ENCODE measurements at places on chromosomes 2 and 18.

- DNase-seq = no peak
Measured at GRCh38 chr18:3596324-3596636, 146.3 kb downstream of the TGIF1 start.

DNA sequence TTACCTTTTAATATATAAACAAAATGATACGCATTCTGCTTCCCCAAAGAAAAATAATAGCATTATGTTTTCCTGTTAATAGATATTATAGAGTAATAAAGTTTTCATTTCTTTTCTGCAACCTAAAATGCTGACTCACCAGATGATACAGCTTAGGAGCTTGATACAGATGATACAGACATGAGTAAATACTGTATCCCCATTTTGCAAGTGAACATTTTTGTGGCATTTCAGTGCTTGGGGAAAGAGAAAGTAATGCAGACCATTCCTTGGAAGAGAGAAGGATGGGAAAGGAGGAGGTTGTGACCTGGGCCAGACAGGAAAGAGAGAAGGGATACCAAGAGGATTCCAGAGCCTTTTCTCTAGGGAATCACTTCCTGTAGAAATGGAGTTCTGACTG, 97.5 kb upstream of the FSHR start:
- no peak for DNase-seq

DNA sequence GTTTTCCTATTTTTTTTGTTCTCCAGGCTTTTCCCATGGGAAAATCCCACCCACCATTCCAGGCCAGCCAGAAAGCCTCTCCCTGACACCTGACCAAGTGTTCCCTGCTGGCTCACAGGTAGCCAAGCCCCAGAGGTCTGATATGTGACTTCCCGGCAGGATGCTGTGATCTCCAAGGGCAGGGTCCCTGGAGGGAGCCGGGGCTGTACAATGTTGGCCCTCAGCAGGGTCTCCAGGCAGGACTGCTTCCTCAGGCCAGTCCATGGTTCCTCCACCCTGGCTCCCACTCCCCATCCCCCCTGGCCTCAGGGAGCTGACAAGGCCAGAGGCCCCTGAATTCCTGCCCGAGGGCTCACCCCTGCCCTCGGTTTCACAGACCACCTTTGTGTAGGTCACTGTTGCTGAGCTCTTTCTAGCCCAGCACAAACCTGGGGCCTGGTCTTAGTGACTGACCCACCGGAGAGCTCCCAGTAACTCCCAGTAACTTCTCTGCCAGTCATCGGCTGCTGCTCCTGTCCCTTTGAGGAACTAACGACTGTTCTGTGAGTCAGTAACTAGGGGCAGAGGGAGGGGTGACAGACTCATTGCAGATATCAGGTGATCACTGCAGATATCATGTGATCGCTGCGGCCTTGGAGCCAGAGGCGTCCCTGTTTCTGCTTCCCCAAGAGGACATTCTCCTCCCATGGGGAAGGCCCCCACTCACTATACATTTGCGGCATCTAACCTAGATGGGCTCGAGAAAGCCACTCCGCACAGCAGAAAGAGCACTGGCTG, 38.7 kb downstream of the SDC1 start:
- no peak for DNase-seq

GRCh38 chr18:8901019-8901418, 195.7 kb downstream of the MTCL1 start:
- no peak for DNase-seq

DNA sequence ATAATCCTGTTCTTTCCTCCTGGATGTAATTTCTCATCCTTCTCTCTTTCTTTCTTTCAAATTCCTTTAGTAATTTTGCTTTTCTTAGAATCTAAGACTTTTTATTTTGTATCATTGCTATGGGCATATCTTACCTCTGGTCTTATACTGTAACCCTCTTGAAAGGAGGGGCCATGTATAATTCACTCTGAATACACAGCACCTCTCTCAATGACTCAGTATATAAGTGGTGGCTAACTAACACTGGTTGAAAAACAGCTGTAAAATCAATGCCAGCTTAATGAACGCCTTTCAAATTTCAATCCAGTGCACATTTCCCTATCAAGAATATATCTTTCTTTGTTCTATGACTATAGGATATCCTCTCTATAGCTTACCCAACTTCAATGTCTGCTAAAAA, 53.7 kb downstream of the CWC22 start:
- DNase-seq = no peak

- DNase-seq = no peak
Measured at GRCh38 chr2:234444242-234444730, 52.6 kb downstream of the ARL4C start.

DNA sequence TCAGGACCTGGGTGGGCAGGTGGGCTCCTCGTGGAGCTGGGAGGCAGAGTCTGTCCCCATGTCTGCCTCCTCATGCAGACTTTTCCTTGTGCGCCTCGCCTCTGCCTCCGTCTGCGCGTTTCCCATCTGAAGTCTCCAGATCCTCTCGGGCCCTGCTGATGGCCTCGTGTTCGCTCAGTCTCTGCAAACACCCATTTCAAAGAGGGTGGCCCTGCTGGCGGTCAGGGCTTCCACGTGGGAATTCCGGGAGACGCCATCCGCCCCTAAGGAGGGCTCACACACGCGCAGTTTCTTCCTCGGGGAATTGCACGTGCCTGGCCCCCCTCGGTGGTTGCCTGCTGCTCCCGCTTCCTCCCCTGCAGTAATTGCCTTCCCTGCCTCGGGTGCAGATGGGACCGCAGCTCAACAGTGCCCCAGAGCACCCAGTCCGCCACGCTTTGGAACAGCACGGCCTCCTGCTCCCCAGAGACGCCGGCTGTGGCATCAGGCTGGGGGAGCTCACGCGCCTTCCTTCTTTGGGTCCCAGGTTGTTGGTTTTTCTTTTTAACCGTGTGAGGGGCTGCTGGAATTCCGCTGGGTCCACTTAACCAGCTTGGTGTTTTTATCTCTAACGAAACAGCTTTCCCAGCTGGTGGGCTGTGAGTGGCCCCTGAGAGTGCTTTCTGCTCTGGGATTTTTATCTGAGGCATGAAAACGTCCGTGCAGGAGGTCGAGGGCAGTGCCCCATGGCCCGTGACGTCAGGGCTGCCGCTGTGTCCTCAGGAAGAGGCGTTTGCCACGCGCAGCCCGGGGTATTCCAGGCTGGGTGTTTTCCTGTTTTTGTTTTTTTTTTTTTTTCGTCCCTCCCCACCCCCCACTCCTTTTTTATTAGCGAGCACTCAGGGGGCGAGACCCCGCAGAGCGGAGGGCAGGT, 16.1 kb downstream of the NFATC1 start:
- DNase-seq = no peak

DNA sequence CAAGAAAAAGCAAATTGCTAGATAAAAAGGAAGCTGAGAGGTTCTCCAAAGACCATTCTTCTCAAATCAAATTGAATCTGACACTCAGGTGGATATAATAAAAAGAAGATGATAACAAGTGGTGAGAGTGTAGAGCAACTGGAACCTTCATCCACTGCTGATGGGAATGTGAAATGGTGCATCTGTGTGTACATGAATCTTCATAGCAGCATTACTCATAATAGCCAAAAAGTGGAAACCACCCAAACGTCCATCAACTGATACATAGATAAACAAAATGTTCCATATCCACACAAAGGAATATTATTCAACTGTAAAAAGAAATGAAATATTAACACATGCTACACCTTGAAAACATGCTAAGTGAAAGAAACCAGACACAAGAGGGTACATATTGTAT, 357.2 kb upstream of the EPHA4 start:
- no peak for DNase-seq

DNA sequence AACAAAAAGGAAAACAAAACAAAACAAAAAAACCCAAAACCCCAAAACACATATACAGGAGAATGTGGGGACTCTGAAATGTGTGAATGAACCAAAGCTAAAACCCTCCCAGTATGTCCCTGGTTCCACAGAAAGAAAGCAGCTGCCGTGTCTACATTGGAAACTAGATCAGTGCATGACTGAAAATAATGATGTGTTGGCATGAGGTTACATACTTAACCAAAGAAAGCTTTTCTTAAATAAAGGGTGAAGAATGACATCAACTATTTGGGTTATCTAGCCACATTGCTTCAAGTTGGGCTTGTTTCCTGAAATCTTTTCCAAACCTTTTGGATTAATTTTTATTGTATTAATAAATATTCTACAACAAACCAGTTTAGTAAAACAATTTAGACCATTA, 91.9 kb upstream of the FN1 start:
- no peak for DNase-seq

DNA sequence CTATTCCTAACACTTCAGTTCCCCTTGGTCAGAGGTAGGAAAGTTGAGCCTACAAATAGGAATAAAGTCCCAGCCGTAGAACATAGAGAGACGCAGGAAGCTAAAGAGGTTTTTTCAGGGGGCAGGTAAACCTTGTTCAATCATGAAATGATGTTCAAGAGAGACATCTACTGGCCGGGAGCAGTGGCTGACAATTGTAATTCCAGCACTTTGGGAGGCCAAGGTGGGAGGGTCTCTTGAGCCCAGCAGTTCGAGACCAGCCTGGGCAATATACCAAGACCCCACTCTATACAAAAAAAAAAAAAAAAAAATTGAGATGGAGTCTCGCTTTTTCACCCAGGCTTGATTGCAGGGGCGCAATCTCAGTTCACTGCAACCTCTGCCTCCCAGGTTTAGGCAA, 66.7 kb upstream of the DNAJC10 start:
- no peak for DNase-seq

- DNase-seq = no peak
Measured at GRCh38 chr2:111239107-111239506, 118.4 kb downstream of the BCL2L11 start.

- no peak for DNase-seq
Measured at GRCh38 chr2:185374878-185375277, 363.7 kb upstream of the FSIP2 start.

DNA sequence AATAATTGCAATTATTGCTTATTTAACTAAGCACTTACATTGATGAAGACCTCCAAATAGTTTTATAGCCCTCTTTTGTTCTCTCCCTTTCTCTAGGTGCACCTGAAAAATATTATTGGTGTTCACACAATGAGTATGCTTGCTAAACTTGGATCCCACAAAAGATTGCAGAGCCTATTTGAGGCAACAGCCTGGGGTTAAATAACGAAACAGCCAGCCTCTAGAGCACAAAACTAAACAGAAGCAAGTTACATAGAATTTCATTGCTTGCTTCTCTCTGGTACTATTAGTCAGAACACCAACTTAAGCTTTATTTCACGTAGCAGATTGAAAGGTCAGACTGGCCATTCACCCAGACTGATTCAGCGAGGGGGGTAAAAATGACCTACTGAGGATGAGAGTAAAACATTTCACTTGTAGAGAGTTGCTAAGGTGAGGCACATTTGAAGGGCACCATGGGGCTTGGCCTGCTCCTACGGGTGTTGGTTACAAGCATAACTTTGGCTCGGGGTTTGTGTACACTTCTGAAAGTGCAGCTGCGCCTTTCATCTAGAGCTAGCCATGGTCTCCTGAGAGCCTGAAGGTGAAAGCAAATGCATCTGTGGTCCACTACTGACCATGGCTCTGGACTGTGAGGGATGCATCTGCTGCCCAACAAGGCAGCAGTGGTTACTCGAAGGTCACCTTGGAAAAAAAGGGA, 225.1 kb upstream of the LRRTM1 start:
- DNase-seq = no peak

DNA sequence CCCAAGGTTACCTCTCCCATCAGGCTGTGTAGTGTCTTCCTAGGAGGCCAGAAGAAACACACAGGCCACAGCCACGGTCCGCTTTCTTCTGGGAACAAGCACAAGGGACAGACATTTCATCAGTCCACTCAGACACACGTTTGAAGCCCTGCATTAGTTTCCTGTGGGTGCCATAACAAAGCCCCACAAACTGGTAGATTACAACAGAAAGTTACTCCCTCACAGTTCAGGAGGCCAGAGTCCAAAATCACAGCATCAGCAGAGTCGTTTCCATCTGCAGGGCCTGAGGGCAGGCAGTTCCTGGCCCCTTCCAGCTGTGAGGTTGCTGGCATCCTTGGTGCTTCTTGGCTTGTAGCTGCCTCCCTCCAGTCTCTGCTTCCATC, 8.8 kb upstream of the PRLH start:
- DNase-seq = no peak

- DNase-seq = no peak
Measured at GRCh38 chr2:40700231-40700954, 248.5 kb upstream of the SLC8A1 start.

DNA sequence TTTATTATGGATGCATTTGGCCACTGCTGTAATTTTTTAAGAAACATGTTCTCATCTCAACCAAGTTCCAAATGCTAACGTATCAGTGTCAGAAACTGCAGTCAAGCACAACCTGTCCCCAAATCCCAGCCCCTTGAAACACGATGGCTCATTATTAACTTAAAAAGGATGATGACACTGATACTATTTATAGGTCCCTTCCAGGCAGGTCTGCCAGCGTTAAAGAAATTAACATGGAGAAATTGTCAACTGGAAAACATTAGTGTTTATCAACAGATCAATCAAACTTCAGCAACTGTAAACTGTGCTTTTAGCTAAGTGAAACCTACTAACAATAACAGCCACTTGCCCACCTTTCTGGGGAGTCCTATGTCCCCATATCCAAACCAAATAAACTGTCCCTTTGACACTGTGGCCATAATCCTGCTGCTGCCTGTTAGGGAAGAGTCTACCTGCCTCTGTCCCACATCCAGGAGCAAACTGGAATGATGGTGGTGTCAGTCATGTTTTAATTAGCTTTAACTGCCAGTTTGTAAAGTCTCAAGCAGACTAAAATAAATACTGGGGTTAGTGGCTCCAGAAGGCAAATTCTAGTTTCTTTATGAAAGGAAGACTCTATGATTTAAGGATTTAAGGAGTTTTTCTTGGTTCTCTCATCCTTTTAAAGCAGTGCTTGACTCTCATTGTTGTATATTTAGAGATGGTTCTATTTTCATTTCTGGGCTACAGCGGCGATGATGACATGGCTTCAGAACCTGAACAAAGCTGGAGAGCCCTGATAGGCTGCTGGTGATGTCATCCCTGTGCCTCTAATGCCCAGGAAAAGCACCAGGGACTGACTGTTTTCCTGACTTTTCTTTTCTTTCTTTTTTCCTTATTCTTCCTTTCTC, 583.6 kb upstream of the PIK3C3 start:
- no peak for DNase-seq

DNA sequence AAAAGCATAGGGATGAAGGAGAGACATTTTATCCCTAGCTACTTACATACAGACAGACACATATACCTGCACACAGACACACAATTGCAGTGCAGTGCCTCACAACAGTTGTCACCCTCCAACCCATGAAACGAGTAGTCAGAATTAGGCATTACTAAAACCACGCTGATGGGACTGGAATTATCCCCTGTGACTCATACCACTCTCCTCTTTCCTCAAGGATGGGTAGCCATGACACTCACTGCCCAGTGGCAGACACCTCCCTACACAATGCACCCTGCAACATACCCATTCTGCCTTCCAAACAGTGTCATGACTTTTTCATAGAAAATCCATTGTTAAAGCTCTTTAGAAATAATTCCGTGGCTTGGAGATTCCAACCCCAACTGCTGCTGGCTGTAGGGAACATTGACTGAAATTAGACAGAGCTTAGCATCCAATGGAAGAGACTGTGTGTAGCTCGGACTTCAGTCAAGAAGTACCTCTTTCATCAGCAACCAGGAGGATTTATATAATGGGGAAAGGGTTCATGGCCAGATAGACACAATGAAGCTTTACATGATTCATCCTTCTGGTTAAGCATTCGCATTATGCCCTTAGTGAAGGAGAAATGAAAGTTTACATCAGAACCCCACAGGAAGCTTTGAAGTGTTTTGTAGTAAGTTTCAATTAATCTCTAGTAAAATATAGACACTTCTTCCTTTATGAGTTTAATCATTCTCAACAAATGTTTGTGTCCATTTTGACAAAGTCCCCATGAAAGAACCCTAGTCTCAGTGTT, 155.2 kb downstream of the FBXO15 start:
- DNase-seq = no peak

GRCh38 chr2:237501892-237502513, 15.0 kb downstream of the MLPH start:
- no peak for DNase-seq

- DNase-seq = no peak
Measured at GRCh38 chr2:120715941-120716340, 19.7 kb upstream of the GLI2 start.

Measured in T-helper 22 cell (primary cell).